Activated T-cell treated with anti-CD3 and anti-CD28 coated beads, Interleukin-2, amount 50 U/mL, for 72 hours (primary cell): ENCODE measurements at places on chromosomes 5 and 9. TPM values are rescaled to one million over a fixed set of nuclear protein-coding genes. Genes with fewer than 3 reads are reported as not detected.

- H3K27me3 ChIP-seq = peaks cover 3% of the 10 kb centered on the region
- peaks cover 8% of the 10 kb centered on the region for H3K4me1 ChIP-seq
- H3K36me3 ChIP-seq = no peaks in the 10 kb centered on the region
- DNase-seq = no peak
These were observed 30.5 kb upstream of the NKD2 start for GRCh38 chr5:978054-978453.

- peaks cover 2% of the 10 kb centered on the region for H3K36me3 ChIP-seq
- H3K4me3 ChIP-seq = peak overlapping the region; percentile 82
- H3K27me3 ChIP-seq = no peaks in the 10 kb centered on the region
These were observed 402.4 kb upstream of the PTGER4 start for GRCh38 chr5:40277161-40277906.

GRCh38 chr5:17190242-17190778 is 27.1 kb upstream of the BASP1 start:
- peaks cover 5% of the 10 kb centered on the region for H3K4me1 ChIP-seq
- no peak overlapping the region for H3K27ac ChIP-seq
- H3K36me3 ChIP-seq = no peaks in the 10 kb centered on the region
- peaks cover 22% of the 10 kb centered on the region for H3K27me3 ChIP-seq
- DNase-seq = no peak

- no peak for DNase-seq
- H3K27ac ChIP-seq = no peak overlapping the region
- no peak overlapping the region for H3K4me3 ChIP-seq
These were observed 430.8 kb upstream of the TNC start for GRCh38 chr9:115548609-115549260.

DNA sequence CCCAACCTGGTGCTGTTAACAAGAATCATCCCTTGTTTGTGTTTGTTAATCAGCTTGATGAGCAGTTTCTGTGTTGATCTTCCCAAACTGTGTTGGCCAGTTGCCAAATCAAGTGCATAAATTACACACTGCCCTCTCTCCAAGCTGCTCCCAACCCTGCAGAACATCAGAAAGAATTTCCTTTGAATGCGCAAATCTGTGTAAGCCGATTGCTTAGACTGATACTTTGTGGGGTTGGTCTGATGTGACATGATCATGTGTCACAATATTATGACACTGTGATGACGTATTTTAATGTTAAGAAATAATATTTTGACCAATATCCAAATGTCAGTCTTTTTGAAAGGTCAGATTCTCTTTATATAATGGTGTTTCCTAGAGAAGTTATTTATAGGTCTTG is 766.4 kb upstream of the WWC1 start:
- H3K4me3 ChIP-seq = no peak overlapping the region
- H3K27ac ChIP-seq = no peak overlapping the region
- no peak for DNase-seq
- no peaks in the 10 kb centered on the region for H3K4me1 ChIP-seq
- H3K36me3 ChIP-seq = no peaks in the 10 kb centered on the region

- peak; percentile 81 for DNase-seq
- H3K36me3 ChIP-seq = peaks cover 10% of the 10 kb centered on the region
- H3K4me3 ChIP-seq = peak within 1 kb of the TSS; percentile 93
- peaks cover 5% of the 10 kb centered on the region for H3K27me3 ChIP-seq
These were observed at the start of gene GNG10 for GRCh38 chr9:111661150-111661801. GNG10 (plus strand) TSS chr9:111661605; CDS start chr9:111661635, 30 bp downstream.

DNA sequence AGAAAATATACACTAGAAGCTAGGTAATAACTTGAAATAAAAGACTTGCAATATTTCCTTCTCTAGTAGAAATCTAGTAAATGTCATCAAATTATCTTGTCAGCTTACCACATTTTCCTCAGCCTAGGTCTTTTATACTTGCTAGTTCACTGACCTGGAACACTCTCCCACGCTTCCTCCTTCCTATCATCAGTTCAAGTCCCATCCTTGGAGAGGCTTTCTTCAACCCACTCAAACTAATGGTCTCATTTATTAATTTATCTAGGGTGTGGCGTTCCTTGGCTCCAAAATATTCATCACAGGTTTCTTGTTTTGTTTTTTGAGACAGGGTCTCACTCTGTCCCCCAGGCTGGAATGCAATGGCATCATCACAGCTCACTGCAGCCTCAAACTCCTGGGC is 2.9 kb downstream of the FAM13B start:
- peak overlapping the region; percentile 94 for H3K27ac ChIP-seq
- H3K36me3 ChIP-seq = peaks cover 4% of the 10 kb centered on the region
- H3K4me1 ChIP-seq = peaks cover 70% of the 10 kb centered on the region
- peak overlapping the region; percentile 98 for H3K4me3 ChIP-seq

- H3K27ac ChIP-seq = no peak overlapping the region
- DNase-seq = no peak
- H3K4me3 ChIP-seq = no peak overlapping the region
- H3K4me1 ChIP-seq = peaks cover 4% of the 10 kb centered on the region
These were observed 24.7 kb downstream of the ARL15 start for GRCh38 chr5:54285686-54286085.

DNA sequence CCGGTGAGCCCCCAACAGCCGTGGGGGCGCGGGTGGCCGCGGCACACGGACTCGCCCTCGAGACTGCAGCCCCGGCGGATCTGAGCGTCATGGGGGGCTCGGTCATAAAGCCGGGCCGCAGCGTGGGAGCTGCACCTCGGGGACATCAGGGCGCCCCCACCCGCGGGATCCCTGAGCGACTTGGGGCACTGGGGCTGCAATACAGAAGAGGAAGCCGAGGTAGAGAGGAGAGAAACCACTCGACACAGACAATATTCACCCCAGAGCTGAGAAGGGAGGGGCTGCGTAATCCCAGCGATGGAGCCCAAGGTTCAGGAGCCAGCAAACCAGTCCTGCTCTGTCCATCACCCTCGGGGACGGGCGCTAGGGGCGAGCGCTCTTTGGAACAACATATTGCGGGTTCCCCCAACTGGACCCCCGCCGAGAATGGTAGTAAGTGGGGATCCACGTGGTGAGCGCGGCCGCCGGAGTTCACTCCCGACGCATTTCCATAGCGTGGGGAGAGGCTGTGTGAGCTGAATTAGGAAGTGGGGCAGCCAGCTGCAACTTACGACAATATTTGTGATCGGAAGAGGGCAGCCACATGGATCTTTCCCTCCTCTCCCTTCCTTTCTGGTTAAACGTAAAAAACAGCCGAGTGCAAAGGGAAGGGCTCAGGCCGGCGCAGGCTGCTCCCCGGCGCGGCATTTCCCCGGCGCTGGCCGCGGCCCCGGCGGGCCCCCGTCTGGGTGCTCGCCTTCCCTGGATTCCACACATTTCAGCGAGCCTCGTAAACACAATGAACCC is 9.9 kb downstream of the PTCH1 start:
- peak overlapping the region; percentile 94 for H3K4me3 ChIP-seq
- peaks cover 45% of the 10 kb centered on the region for H3K27me3 ChIP-seq
- peaks cover 41% of the 10 kb centered on the region for H3K4me1 ChIP-seq
- peak; percentile 43 for DNase-seq

GRCh38 chr5:154482528-154483449 is 4.8 kb upstream of the HAND1 start:
- no peaks in the 10 kb centered on the region for H3K36me3 ChIP-seq
- peaks cover 86% of the 10 kb centered on the region for H3K27me3 ChIP-seq
- H3K4me1 ChIP-seq = peaks cover 57% of the 10 kb centered on the region
- H3K27ac ChIP-seq = no peak overlapping the region
- no peak overlapping the region for H3K4me3 ChIP-seq

- no peaks in the 10 kb centered on the region for H3K4me1 ChIP-seq
- H3K4me3 ChIP-seq = no peak overlapping the region
- DNase-seq = no peak
- H3K27me3 ChIP-seq = no peaks in the 10 kb centered on the region
- H3K36me3 ChIP-seq = no peaks in the 10 kb centered on the region
These were observed 194.2 kb upstream of the HAPLN1 start for GRCh38 chr5:83914662-83915418.

GRCh38 chr9:17793713-17794622 is 215.1 kb downstream of the SH3GL2 start:
- H3K27ac ChIP-seq = no peak overlapping the region
- no peaks in the 10 kb centered on the region for H3K27me3 ChIP-seq
- no peaks in the 10 kb centered on the region for H3K4me1 ChIP-seq
- no peak overlapping the region for H3K4me3 ChIP-seq

The FBXW2 gene
- 72.6 TPM for total RNA-seq

The ACTL7B gene
- total RNA-seq = 0.12 TPM

The QRFP gene
- not detected for total RNA-seq
